Stimulated activated CD8-positive, alpha-beta memory T cell treated with anti-CD3 and anti-CD28 coated beads, Interleukin-7, amount 100 ng/mL, for 1 hour (primary cell): ENCODE measurements at places on chromosomes 2 and 18.

DNA sequence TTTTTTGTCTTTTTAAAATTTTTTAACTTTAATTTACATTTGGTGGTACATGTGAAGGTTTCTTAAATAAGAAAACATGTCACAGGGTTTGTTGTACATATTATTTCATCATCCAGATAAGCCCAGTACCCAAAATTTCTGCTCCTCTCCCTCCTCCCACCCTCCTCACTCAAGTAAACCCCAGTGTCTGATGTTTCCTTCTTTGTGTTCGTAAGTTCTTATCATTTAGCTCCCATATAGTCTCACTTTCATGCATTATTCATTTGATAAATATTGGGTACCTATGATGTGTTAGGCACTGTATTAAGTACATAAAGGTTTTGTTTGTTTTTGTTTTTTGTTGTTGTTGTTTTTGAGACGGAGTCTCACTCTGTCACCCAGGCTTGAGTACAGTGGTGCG, 5.7 kb upstream of the TGIF1 start:
- DNase-seq = no peak

DNA sequence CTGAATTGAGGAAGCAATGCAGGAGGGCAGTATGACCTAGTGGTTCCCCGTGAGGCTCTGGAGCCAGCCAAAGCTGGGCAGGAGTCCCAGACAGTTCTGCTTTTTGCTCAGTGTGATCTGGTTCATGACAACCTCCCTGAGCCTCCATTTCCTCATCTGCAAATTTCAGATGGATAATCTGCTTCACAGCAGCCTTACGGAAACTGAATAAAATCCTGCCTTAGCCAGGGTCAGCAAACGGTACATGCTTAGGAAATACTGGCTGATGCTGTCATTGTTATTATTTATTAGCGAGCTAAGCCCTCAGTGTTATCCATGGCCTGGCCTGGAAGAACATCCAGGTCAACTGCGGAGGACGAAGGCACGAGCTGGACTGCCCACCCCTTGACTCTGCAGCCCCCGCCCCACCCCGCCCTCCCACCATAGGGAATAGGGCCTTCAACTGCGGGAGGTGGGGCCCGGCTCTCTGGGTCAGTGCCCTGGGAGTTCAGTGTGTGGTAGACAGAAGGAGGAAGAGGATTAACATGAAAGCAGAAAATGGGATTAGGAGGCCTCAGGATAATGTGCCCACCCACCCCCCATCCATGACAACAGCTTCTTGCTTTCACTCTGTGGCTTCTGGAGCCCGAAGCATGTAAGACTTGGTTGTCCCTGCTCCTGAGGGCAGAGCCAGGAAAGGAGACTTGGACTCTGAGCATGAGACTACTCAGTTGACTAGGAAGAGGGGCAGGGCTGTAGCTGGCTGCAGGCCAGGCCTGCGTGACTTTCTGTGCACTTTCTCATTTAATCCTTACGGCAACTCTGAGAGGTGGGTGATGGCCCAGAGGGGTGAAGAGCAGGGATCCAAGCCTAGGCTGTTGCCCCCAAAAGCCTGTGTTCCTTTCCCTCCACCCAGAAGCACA, 13.1 kb downstream of the PKDCC start:
- no peak for DNase-seq

- DNase-seq = no peak
Observed at GRCh38 chr2:139968588-139968987, 1188.4 kb upstream of the NXPH2 start.

GRCh38 chr2:136613096-136613495, 152.2 kb upstream of the THSD7B start:
- DNase-seq = no peak

GRCh38 chr2:111135910-111136297, 15.2 kb downstream of the BCL2L11 start:
- no peak for DNase-seq
